ENCODE measurements at places on chromosomes 6 and 20.

DNA sequence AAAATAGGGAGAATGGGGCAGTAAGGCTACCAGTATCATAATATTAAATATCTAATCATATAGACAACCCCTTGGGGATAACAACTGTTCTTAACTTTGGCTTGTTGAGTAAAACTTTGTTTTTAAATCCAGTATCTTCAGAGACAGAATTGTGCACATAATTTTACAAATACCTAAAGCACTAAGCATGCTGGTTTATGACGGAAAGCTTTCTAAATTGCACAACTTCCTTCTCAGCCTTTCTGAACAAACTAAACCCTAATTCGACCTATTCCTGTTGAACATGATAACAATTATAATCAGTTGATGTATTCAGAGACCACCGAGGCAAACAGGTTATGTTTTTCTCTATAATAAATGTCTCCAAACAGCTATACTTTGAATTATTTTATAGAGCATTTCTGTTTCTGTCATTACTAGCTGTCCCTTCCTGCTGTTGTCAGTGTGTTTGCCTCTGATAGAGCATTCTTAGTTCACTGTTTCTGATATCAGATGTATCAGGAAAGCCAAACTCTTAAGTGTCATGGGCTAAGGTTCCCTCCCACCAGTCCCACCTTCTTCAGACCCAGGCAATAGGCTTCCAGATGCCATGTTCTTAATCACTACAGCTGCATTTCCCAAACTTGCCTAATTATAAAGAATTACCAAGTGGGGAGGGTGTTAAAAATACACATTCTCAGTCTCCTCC is 8.7 kb downstream of the ZHX3 start:
- DNase-seq = no peak

DNA sequence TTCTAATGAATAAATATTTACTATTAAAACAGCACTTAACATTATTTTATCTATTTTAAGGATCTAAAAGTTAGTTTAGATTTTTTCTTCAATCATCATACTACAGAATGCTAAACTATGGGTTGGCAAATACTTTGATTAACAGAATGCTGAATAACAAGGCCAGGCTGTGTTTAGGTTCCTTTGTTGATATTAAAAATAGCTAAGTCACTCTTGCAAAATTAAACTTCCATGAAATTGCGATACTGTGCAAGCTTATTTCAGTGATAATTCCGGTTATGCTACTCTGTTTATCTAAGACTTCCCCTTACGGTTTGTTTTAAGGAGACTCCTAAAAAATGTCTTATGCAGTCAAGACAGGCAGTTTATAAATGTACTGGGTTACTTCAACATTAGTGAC is 2.8 kb downstream of the RNF24 start:
- DNase-seq = no peak

- no peak for DNase-seq
Observed at GRCh38 chr6:111176038-111176759, 88.9 kb downstream of the SLC16A10 start.

- no peak for DNase-seq
Observed at GRCh38 chr6:13282393-13283069, 45.8 kb downstream of the TBC1D7 start.

GRCh38 chr6:153099636-153100035 is 31.4 kb downstream of the RGS17 start:
- DNase-seq = no peak

GRCh38 chr6:91659891-91660290 is 1073.0 kb upstream of the MAP3K7 start:
- DNase-seq = no peak

DNA sequence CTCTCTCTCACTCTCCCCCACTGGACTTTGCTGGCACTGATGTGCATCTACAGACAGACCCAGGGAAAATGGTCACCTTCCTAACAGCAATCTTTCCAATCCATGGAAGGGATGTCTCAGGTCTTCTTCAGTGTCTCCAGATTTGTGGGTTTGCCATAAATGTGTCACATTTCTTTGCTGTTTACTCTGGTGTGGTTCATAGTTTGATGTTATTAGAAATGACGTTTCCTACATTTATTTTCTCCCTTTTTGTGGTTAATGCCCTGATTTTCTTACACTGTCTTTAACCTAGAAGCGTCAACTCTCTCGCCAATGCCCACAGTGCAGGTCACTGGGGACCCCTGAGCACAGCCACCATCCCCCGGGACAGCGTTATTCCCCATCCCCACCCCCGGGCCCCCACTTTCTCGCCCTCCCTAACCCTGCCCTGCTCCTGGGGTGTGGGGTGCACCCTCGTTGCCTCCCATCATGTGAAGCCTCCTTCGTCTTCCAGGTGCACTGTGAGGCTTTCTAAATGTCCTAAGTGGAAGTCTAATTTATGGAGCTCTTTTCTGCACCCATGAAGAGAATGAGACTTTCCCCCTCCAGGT is 86.5 kb downstream of the YTHDF1 start:
- peak; percentile 1 for DNase-seq

GRCh38 chr6:17527076-17527475 is 73.0 kb upstream of the FAM8A1 start:
- no peak for DNase-seq

DNA sequence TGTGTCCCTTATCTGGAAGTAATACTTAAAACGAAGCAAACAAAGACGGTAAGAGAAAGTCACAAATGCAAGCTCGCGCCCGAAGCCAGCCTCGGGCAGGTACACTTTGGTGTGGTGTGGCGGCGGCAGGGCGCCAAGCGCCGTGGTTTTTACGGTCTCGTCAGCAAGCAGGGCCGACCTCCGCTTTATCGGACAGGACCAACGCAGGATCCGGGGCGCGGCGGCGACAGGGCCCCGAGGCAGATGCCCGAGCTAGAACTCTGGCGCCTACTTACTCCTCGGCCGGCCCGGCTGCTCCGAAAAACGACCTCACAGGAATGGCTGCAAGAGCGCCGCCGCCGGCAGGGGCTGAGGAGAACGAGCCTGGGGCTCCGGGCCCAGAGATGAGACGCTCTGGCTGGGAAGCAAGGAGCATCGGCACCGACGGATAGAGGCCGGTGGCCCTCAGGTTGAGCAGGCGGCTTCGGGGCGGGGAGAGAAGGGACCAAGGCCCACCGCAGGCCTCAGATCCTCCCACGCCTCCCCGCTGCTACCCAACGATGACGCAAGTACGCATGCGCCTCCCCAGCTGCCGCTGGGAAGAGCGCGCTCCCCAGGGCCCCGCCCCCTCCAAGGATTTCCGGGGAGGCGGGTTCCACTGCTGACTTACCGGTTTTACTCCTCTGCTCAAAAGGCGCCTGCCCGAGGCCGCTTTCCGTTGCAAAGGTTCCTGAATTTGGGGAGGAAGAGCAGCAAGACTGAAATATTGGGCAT is 60.6 kb downstream of the FAM217A start:
- DNase-seq = peak; percentile 99

DNA sequence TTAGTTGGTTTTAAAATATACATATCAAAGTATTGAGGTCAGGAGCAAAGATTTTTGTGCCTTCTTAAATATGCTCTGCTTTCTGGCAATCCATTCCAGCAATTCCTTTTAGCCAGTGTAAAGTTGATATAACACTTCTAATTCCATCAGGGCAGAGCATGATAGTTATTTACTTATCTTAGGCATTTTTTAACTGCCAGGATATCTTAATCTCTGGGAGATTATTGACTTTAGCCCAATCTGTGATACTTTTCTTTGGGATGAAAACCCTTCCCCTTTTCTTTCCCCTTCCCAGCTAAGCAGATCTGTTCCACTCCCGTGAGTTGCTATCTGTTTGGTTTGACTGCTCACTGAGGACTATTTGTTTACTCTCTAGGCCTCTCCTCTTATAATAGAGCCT is 168.7 kb upstream of the RSPO3 start:
- no peak for DNase-seq

- no peak for DNase-seq
Observed at GRCh38 chr6:134472046-134472445, 154.1 kb upstream of the SGK1 start.

DNA sequence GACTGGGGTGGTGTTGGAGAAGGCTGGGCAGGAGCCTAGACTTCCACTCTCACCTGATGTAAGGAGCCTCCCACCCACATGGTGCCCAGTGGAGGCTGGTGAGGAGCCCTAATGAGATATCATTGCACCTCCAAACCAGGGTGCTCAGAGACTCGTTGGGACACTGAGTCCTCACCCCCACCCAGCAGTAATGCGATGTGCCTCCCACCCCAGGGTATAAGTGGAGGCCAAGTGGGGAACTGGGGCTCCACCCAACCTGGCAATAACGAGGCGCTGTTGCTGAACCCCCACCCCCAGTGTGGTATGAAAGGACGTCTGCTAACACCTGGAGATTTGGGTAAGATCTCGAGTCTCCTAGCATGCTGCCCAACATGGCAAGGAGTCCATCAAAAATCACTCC is 510.2 kb downstream of the PREX1 start:
- DNase-seq = no peak

DNA sequence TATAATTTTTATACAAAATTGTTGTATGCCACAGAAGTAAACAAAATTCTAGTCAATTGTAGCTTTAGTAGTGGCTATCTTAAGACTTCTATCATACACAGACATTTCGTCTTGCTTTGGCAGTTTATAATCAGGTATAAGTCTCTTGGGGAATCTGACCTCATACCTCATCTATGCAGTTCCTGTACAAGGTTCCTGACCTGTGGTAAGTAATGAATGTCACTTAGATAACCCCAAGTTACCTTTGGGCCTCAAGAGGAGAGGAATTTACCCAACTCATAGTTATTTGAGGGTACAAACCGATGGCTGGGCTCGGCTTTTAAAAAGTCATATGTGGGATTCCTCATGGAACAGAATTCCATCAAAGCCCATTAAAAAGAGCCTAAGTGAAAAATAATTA is 58.8 kb upstream of the UNC93A start:
- no peak for DNase-seq

GRCh38 chr20:31515775-31516107 is 1.5 kb downstream of the HM13 start:
- DNase-seq = peak; percentile 41

GRCh38 chr20:2914160-2914559 is 40.9 kb downstream of the PTPRA start:
- no peak for DNase-seq

DNA sequence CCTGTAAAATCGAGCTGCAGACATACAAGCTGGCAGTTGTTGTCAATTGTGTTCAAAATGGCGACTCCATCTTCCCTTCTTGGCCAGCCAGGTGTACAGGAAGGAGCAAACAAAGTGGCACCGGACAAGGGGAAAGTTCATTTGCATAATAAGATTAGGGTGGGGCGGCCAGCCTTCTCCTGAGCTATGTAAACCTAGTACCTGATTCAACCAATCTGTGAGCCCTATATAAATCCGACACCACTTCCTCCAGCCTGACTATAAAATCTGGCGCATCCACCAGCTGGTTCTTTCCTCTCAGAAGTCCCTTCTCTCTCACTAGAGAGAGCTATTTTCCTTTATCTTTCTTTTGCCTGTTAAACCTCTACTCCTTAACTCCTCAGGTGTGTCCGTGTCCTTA is 8.1 kb upstream of the HBS1L start:
- no peak for DNase-seq

Measured in activated CD4-positive, alpha-beta T cell treated with anti-CD3 and anti-CD28 coated beads for 36 hours (primary cell).